ENCODE measurements at places on chromosomes 13 and 19. TPM values are rescaled to one million over a fixed set of nuclear protein-coding genes. Genes with fewer than 3 reads are reported as not detected.

DNA sequence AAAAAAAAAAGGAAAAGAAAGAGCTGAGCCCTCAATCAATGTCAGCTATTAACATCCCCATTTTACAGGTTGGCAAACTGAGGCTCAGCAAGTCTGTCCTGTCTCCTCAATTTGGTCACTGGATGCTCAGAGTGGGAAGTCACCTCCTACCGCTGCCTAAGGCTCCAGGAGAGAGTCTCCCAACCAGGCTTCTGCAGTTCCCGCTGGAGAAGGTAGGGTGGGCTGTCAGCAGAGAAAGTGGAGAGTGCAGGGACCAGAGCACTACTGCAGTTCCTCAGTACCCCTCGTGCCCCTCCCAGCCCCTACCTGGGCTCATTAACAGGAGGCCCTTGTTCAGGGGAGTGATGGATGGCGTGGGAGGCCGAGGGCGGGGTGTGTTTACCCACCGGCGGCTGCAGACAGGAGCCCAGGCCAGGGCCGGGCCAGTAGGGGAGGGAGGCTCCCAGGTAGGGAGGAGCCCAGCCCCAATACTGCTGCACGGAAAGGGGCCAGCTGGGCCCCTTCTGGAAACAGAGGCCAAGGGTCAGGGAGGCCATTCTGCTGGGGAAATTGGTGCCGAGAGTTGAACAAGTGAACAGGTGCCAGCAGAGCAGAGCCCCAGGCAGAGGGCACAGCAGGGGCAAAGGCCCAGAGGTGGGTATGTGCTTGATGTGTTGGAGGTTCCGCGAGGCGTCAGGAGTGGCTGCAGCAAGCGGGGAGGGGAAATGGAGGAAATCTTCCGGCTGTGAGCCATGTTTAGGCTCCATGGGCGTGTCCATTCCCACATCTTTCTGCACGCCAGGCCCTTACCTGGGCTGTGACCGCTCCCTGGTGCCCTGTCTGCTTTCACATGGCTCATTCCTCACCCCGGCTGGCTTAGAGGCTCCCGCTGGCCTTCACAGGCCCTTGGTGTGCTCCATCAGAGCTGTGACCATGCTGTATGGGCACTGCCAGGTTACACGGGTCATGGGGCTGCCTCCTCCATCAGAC lies 7.6 kb upstream of the COMP start:
- H3K36me3 ChIP-seq = no peaks in the 10 kb centered on the region
- DNase-seq = no peak
- H3K27ac ChIP-seq = no peak overlapping the region
- no peaks in the 10 kb centered on the region for H3K4me1 ChIP-seq

DNA sequence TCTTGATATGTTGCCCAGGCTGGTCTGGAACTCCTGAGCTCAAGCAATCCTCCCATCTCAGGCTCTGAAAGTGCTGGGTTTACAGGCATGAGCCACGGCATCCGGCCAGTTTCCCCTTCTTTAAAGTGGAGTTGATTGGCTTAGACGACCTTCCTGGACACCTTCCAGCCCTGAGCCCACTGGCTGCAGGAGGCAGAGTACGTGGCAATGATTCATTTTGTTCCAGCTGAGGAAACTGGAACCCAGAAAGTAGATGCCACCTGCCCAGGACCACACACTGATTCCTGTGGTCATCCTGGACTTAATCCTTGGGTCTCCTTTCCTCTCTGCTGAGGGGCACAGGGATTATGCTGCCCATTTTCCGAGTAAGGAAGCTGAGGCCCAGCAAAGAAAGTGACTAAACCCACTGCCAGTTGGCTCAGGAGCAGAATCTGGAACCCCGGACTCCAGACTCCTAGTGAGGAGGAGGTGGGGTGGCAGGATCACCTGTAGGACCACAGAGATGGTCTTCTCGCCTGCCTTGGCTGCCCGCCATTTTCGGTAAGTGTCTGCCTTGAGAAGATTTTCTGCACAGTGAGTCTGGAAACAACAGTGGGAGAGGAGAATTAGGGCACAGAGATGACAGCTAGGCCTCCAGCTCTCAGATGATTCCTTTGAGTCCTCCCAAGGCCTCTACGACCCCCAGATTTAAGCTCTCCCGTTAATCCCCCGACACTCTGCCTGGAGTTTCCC lies 737 bp downstream of the XRCC1 start:
- H3K4me1 ChIP-seq = peaks cover 25% of the 10 kb centered on the region

DNA sequence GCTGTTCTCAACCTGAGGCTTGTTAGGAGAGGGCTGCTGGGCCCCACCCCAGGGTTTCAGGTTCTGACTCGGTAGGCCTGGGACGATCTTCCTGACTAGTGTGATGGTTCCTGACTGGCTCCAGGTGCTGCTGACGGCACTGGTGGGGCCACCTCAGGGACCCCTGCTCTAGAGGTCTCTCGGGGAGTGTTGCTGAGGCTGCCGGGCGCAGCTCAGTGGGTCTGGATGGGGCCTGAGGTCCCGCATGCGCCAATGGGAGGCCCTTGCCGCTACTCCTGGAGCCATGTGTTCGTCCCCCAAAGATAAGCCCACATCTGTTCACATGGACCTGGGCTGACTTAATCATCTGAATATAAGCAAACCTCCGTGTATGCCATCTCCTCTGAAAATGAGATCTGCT lies 133.0 kb downstream of the ATP11A start:
- no peaks in the 10 kb centered on the region for H3K4me1 ChIP-seq
- no peak for DNase-seq
- H3K4me3 ChIP-seq = no peak overlapping the region

DNA sequence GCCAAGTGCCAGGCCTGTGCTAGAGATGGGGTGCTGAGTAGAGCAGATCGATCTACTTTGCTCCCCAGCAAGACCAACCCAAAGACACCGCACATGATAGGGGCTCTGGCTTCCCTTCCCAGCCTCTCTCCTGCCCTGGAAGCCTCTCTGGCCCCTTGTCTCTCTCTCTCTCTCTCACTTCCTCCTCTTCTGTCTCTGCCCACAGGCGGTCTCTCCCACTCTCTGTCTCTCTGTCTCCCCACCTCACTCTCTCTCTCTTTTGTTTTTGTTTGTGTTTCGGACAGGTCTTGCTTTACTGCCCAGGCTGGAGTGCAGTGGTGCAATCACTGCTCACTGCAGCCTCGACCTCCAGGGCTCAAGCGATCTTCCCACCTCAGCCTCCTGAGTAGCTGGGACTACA lies 1.3 kb downstream of the SELENOV start:
- H3K27me3 ChIP-seq = peaks cover 66% of the 10 kb centered on the region
- peaks cover 15% of the 10 kb centered on the region for H3K4me1 ChIP-seq
- H3K36me3 ChIP-seq = no peaks in the 10 kb centered on the region
- H3K4me3 ChIP-seq = no peak overlapping the region
- H3K27ac ChIP-seq = no peak overlapping the region
- DNase-seq = no peak

- DNase-seq = no peak
- no peak overlapping the region for H3K27ac ChIP-seq
- H3K4me3 ChIP-seq = no peak overlapping the region
- no peaks in the 10 kb centered on the region for H3K4me1 ChIP-seq
- no peaks in the 10 kb centered on the region for H3K27me3 ChIP-seq
- H3K36me3 ChIP-seq = no peaks in the 10 kb centered on the region
Measured at GRCh38 chr13:35136585-35136984, 194.5 kb downstream of the NBEA start.

DNA sequence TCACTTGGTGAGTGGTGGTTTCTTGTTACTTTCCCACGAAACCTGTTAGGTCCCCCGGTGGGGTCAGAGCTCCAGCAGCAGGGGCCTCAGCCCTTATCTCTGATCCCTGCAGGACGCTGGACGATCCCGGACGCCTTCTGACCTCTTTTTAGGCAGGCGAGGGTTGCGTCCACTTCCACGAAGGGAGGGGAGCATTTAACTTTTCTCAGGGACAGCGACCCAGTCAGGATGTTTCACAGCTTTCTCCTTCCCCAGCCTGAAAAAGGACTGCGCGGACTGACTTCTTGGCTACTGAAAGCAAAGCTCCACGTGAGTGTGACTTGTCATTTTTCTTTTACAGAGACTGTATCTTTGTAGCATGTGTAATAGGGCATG lies 692 bp downstream of the ZNF234 start:
- H3K27me3 ChIP-seq = no peaks in the 10 kb centered on the region
- H3K4me3 ChIP-seq = peak overlapping the region; percentile 97
- peaks cover 30% of the 10 kb centered on the region for H3K36me3 ChIP-seq
- peak; percentile 7 for DNase-seq
- H3K4me1 ChIP-seq = peaks cover 20% of the 10 kb centered on the region

DNA sequence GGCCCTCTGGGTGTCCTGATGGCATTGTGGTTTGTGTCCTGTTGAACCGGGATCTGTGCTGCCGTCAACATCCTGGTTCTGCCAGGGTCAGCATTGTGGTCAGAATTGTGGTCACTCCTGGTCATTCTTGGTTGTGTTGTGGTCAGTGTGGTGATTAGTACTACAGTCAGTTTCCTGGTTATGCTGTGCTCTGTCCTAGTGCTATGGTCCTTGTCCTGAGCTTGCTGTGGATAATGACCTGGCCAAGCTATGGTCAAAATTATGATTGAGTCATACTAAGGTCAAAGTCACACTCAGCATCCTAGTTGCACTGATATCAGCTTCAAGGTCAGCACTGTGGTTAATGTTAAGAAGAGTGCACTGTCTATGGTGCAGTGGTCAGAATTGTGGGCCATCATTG lies 4.5 kb upstream of the OLFM2 start:
- peaks cover 12% of the 10 kb centered on the region for H3K4me1 ChIP-seq
- peaks cover 20% of the 10 kb centered on the region for H3K27me3 ChIP-seq
- H3K36me3 ChIP-seq = no peaks in the 10 kb centered on the region
- DNase-seq = no peak
- H3K4me3 ChIP-seq = no peak overlapping the region
- H3K27ac ChIP-seq = no peak overlapping the region

DNA sequence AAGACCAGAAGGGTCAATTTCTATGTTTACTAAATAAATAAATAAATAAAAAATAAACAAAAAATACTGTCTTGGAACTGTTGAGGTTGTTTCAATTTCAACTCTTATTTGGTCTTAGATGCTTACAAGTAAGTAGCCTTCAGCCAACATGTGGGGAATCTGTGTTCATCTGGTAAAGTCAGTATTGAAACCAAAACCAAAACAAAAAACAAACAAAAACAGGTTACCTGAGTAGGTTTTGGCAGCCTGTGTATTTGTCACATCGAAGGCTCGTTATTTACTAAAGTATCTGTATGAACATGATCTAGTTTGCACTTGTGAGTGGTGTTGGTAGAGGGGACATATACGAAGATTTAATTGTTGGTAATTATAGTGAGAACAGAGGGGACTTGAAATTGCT lies 471.5 kb downstream of the SLITRK5 start:
- no peaks in the 10 kb centered on the region for H3K36me3 ChIP-seq
- H3K27ac ChIP-seq = no peak overlapping the region
- H3K27me3 ChIP-seq = no peaks in the 10 kb centered on the region
- no peaks in the 10 kb centered on the region for H3K4me1 ChIP-seq

GRCh38 chr13:23817830-23818229 lies 71.4 kb downstream of the MIPEP start:
- no peaks in the 10 kb centered on the region for H3K36me3 ChIP-seq
- H3K4me3 ChIP-seq = no peak overlapping the region
- H3K4me1 ChIP-seq = no peaks in the 10 kb centered on the region
- H3K27ac ChIP-seq = no peak overlapping the region
- DNase-seq = no peak

- H3K36me3 ChIP-seq = no peaks in the 10 kb centered on the region
- peaks cover 80% of the 10 kb centered on the region for H3K4me1 ChIP-seq
- peak overlapping the region; percentile 60 for H3K4me3 ChIP-seq
- peak overlapping the region; percentile 93 for H3K27ac ChIP-seq
Measured at GRCh38 chr19:1855040-1855827, 7.0 kb upstream of the REXO1 start.

DNA sequence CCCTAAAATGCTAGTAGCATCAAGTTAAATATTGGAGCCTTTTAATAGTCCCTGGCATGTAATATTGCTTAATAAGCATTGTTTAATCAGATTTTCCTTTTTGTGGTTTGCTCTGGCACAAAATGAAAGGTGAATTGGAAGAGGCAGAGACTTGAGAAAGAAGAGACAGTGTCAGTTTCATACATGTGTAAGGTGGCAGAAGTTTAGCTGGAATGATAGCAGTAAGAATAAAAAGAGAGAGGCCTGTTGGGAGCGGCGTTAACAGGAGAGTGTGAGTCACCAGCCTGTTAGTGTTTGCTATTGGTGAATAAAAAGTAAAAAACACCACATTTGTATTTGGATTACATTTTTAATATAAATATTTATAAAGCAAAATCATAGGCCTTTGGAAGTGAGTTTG lies 145.3 kb downstream of the PDS5B start:
- DNase-seq = no peak
- H3K4me1 ChIP-seq = peaks cover 12% of the 10 kb centered on the region
- no peaks in the 10 kb centered on the region for H3K36me3 ChIP-seq

DNA sequence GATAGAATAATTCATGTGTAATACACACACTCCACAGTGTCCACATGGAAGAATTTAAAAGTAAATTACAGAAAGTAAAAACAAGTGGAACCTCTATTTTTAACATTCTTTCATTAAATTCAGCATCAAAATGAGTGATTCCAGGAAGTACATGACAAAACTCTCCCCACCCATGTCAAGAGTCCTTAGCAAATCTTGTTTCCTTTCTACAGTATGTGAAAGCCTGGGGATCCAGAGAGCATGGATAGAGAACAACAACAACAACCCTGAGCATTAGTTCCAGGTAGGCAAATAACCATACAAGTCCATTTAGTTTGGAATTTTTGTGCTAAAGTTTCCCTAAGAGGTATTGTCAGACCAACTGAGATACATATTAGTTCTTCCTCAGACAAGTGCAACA lies 267.9 kb downstream of the ENOX1 start:
- H3K36me3 ChIP-seq = no peaks in the 10 kb centered on the region
- H3K27ac ChIP-seq = no peak overlapping the region
- no peaks in the 10 kb centered on the region for H3K27me3 ChIP-seq
- no peak overlapping the region for H3K4me3 ChIP-seq
- DNase-seq = no peak
- H3K4me1 ChIP-seq = peaks cover 16% of the 10 kb centered on the region

DNA sequence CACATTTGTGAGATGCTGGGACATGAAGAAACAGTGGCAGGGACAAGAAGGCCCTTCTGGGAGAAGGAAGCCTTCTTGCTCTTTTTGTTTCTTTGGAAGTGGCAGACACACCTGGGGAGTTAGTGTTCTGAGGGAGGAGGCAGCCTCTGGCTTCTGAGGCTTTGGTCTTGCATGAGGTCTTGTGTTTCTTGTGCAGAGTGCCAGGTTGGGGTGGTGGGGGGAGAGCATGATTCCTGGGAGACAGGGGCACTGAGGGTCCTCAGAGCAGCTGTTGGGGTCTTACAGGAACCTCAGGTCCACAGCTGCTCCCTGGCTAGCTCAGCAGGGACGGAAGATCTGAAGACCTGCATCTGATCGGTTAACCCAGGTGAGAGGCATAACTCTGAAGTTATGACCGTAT lies 167.5 kb upstream of the ZNF536 start:
- no peak overlapping the region for H3K4me3 ChIP-seq
- H3K36me3 ChIP-seq = no peaks in the 10 kb centered on the region
- H3K4me1 ChIP-seq = no peaks in the 10 kb centered on the region
- DNase-seq = no peak
- H3K27me3 ChIP-seq = no peaks in the 10 kb centered on the region
- H3K27ac ChIP-seq = no peak overlapping the region

GRCh38 chr19:8831832-8832131 lies 322 bp downstream of the ZNF558 start:
- H3K36me3 ChIP-seq = peaks cover 39% of the 10 kb centered on the region
- H3K4me1 ChIP-seq = peaks cover 8% of the 10 kb centered on the region
- H3K4me3 ChIP-seq = peak overlapping the region; percentile 93
- DNase-seq = no peak
- H3K27me3 ChIP-seq = no peaks in the 10 kb centered on the region

Gene AZU1
- 1.7 TPM for total RNA-seq

Gene FBXO27
- total RNA-seq = 40.5 TPM

Gene FPR1
- 2.6 TPM for total RNA-seq

Gene METTL21C
- total RNA-seq = not detected

Gene SIGLEC10
- total RNA-seq = 0.17 TPM

Gene CYP2A13
- total RNA-seq = not detected

Gene LPAR6
- total RNA-seq = 20.4 TPM

Gene CPB2
- not detected for total RNA-seq

Data from heart right ventricle (tissue), 16 donors.